ENCODE measurements at places on chromosomes 5 and 9. TPM values are rescaled to one million over a fixed set of nuclear protein-coding genes. Genes with fewer than 3 reads are reported as not detected.

The OTULINL gene
- total RNA-seq, result not detected

The OR1J2 gene
- total RNA-seq, result not detected

The IL4 gene
- total RNA-seq, result not detected

The THOC3 gene
- total RNA-seq, result 32.0 TPM

The LHX3 gene
- total RNA-seq, result not detected

The SLC22A4 gene
- total RNA-seq, result 1.7 TPM

The ALDH7A1 gene
- 53.8 TPM for total RNA-seq

The FLT4 gene
- total RNA-seq, result 0.31 TPM

The DMRT3 gene
- total RNA-seq, result not detected

The GGTA1 gene
- total RNA-seq, result 1.3 TPM

The FGF1 gene
- total RNA-seq, result 8.5 TPM

The MLANA gene
- total RNA-seq, result not detected

The STXBP1 gene
- total RNA-seq, result 16.8 TPM

The FOXD4 gene
- 0.06 TPM for total RNA-seq

The PCDHB5 gene
- total RNA-seq, result 1.8 TPM

The FABP6 gene
- not detected for total RNA-seq

Measured in aortic smooth muscle cell (primary cell).